MCF 10A (cell line): ENCODE measurements at places on chromosomes 2 and 18. TPM values are rescaled to one million over a fixed set of nuclear protein-coding genes. Genes with fewer than 3 reads are reported as not detected.

Gene COL5A2
- total RNA-seq = 7.4 and 9.3 TPM in 2 replicates

Gene CD8B
- total RNA-seq = not detected in 2 replicates

Gene GPR17
- not detected in 2 replicates for total RNA-seq

Gene WNT6
- not detected in 2 replicates for total RNA-seq

DNA sequence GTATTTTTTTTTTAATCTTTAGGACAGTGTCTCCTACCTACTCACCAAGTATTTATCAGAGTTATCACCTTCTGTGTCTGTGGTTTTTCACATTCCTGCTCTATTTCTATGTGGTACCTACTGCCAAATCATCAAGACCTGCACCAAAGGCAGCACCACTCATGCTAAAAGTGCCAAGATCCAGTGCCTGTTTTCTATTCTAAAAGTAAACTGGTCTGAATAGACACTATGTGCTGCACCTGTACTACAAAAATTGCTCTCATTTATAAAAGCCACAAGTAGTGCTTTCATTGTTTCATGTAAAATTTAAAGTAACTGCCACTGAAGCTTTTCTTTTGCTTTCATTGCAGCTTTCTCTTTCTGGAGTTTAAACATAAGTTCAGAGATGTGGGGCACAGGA, 103.9 kb upstream of the GULP1 start:
- DNase-seq = no peak
- no peak overlapping the region for H3K27ac ChIP-seq
- H3K4me3 ChIP-seq = no peak overlapping the region
- H3K4me1 ChIP-seq = no peaks in the 10 kb centered on the region
- H3K27me3 ChIP-seq = no peaks in the 10 kb centered on the region

Gene TXNDC2
- not detected in 2 replicates for total RNA-seq

Gene C18orf32
- total RNA-seq = 28.9 and 45.2 TPM in 2 replicates

Gene GALM
- total RNA-seq = not detected in 2 replicates

- H3K4me3 ChIP-seq = no peak overlapping the region
- H3K27me3 ChIP-seq = no peaks in the 10 kb centered on the region
- H3K27ac ChIP-seq = no peak overlapping the region
- H3K36me3 ChIP-seq = no peaks in the 10 kb centered on the region
- DNase-seq = no peak
- no peaks in the 10 kb centered on the region for H3K4me1 ChIP-seq
These were observed 51.2 kb downstream of the SLC4A5 start for GRCh38 chr2:74291886-74292621.

- no peaks in the 10 kb centered on the region for H3K27me3 ChIP-seq
- peaks cover 17% of the 10 kb centered on the region for H3K4me1 ChIP-seq
- no peak overlapping the region for H3K27ac ChIP-seq
These were observed 79.0 kb downstream of the TLK1 start for GRCh38 chr2:171081649-171082111.

Gene RAB6C
- not detected in 2 replicates for total RNA-seq

Gene CCDC178
- total RNA-seq = 0.19 TPM in 1 of 2 replicates, not detected in the other

Gene RAB11FIP5
- total RNA-seq = 35.6 and 36.9 TPM in 2 replicates

GRCh38 chr2:118983133-118983532, 41.1 kb downstream of the MARCO start:
- H3K4me1 ChIP-seq = peaks cover 11% of the 10 kb centered on the region
- H3K36me3 ChIP-seq = no peaks in the 10 kb centered on the region
- no peak overlapping the region for H3K27ac ChIP-seq
- DNase-seq = no peak
- no peak overlapping the region for H3K4me3 ChIP-seq

Gene HOXD10
- not detected in 2 replicates for total RNA-seq

Gene DUSP11
- total RNA-seq = 45.0 and 46.3 TPM in 2 replicates

GRCh38 chr2:235613649-235614048, 119.8 kb downstream of the AGAP1 start:
- no peak for DNase-seq
- H3K4me1 ChIP-seq = peaks cover 12% of the 10 kb centered on the region
- no peaks in the 10 kb centered on the region for H3K27me3 ChIP-seq
- H3K36me3 ChIP-seq = no peaks in the 10 kb centered on the region

- H3K4me3 ChIP-seq = no peak overlapping the region
- no peaks in the 10 kb centered on the region for H3K4me1 ChIP-seq
- H3K27me3 ChIP-seq = no peaks in the 10 kb centered on the region
- DNase-seq = no peak
- H3K27ac ChIP-seq = no peak overlapping the region
These were observed 47.0 kb downstream of the PROC start for GRCh38 chr2:127465258-127465657.

Gene TMEM131
- total RNA-seq = 42.2 and 42.8 TPM in 2 replicates

Gene NEB
- 0.33 and 1.2 TPM in 2 replicates for total RNA-seq

GRCh38 chr2:68320118-68320641, 431 bp upstream of the CNRIP1 start:
- H3K4me1 ChIP-seq = no peaks in the 10 kb centered on the region
- H3K4me3 ChIP-seq = peak overlapping the region; percentile 65
- no peak overlapping the region for H3K27ac ChIP-seq
- DNase-seq = peak; percentile 29
- H3K27me3 ChIP-seq = peaks cover 15% of the 10 kb centered on the region

GRCh38 chr2:197191177-197191939, 119.2 kb downstream of the ANKRD44 start:
- H3K36me3 ChIP-seq = no peaks in the 10 kb centered on the region
- DNase-seq = peak; percentile 61
- no peaks in the 10 kb centered on the region for H3K4me1 ChIP-seq
- no peaks in the 10 kb centered on the region for H3K27me3 ChIP-seq
- H3K4me3 ChIP-seq = no peak overlapping the region

GRCh38 chr2:197877038-197877437, 72.6 kb downstream of the PLCL1 start:
- H3K4me1 ChIP-seq = peaks cover 21% of the 10 kb centered on the region
- no peak for DNase-seq
- no peaks in the 10 kb centered on the region for H3K36me3 ChIP-seq
- no peaks in the 10 kb centered on the region for H3K27me3 ChIP-seq

Gene RIT2
- not detected in 2 replicates for total RNA-seq

Gene LGALSL
- total RNA-seq = 11.4 and 13.5 TPM in 2 replicates

Gene KLHL14
- total RNA-seq = not detected in 2 replicates

Gene SERPINB12
- total RNA-seq = not detected in 2 replicates

DNA sequence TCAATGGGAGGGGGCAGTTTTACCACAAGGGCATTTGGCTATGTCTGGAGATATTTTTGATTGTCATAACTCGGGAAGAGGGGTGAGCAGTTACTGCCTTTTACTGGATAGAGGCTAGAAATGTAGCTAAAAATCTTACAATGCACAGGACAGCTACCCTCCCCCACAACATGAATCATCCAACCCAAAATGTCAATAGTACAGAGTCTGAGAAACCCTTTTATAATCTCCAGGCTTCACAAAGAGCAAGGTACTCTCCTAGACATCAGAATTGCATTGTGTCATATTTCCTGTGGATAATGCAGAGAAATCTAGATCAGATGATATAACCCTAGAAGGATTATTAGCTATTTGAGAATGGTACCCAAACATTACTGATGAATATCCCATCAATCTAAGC, 277.1 kb upstream of the NRP2 start:
- DNase-seq = peak; percentile 50
- no peak overlapping the region for H3K4me3 ChIP-seq
- H3K27ac ChIP-seq = no peak overlapping the region
- H3K36me3 ChIP-seq = no peaks in the 10 kb centered on the region
- H3K27me3 ChIP-seq = no peaks in the 10 kb centered on the region

DNA sequence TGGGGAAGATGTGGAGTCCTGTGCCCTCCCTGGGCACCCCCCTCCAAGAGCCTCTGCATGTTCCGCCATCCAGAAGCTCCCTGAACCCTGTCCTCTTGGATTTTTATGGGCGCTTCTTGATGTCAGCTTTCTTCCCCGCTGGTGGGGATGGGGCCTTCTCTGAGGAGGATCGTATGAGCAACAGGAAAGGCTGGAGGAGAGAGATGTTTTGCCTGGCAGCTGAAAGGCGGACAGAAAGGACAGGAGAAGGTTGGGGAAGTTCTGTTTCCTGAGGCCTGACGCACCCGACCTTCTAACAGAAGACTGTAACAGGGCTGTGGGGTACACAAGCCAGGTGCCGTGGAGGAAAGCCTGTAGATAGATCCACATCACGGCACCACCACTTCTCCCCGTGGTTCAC, 238.8 kb downstream of the LDLRAD4 start:
- H3K27me3 ChIP-seq = no peaks in the 10 kb centered on the region
- H3K27ac ChIP-seq = no peak overlapping the region
- no peak overlapping the region for H3K4me3 ChIP-seq
- H3K36me3 ChIP-seq = peaks cover 5% of the 10 kb centered on the region
- no peaks in the 10 kb centered on the region for H3K4me1 ChIP-seq
- DNase-seq = no peak
